GM23248 (cell line): ENCODE measurements at places on chromosomes 2 and 18. TPM values are rescaled to one million over a fixed set of nuclear protein-coding genes. Genes with fewer than 3 reads are reported as not detected.
A peak's percentile ranks its signal among the peaks of the same experiment; 100 is the strongest.

- DNase-seq, result no peak
Observed at GRCh38 chr18:78724214-78724914, 255.3 kb upstream of the SALL3 start.

DNA sequence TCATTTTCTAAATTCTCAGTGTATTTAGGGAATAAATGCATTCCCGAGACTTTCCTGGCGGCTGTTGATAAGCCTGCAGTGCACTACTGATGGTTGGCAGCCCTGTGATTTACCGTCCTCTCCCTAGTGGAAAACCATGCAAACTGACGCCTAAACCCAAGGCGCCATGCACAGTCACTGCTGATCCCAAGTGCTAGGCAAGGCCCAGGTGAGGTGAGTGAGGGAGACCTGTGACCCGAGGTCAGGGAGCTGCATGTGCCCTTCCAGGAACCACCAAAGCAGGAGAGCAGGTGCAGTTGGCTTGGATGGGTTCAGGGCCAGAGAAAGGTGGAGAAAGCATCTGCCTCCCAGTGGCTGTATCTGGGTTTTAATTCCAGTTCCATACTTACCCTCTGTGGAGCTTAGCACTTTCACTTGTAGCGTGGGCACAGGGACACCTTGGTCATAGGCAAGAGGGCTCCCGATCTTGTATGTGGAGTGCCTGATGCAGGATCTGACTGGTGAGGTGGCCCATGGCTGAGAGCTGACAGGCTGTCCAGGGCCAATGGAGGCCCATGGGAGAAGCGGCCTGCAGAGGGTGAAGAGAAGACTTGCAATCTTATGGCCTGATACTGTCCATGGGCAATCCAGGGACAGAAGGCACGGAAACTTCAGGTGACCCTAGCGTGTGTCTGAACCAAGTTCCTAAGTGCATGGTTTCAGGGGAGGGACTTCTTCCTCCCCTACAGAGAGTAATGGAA lies 131.3 kb downstream of the SH3RF3 start:
- DNase-seq, result no peak

DNA sequence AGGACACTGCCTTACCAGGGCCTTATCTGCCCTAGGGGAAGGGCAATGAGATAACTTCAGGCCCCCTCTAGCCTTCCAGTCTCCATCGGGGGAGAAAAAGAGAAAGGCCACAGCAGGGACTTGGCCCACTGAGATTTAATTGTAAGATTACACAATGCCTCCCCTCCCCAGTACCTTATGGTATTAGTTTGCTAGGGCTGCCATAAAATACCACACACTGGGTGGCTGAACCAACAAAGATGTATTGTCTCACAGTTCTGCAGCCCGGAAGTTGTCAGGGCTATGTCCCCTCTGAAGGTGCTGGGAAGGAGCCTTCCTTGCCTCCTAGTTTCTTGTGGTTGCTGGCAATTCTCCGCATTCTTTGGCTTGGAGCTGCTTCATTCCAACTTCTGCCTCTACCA lies 34.8 kb upstream of the SPATA3 start:
- no peak for DNase-seq

GRCh38 chr2:192196421-192197194 lies 1.9 kb upstream of the TMEFF2 start:
- DNase-seq, result peak; percentile 10

DNA sequence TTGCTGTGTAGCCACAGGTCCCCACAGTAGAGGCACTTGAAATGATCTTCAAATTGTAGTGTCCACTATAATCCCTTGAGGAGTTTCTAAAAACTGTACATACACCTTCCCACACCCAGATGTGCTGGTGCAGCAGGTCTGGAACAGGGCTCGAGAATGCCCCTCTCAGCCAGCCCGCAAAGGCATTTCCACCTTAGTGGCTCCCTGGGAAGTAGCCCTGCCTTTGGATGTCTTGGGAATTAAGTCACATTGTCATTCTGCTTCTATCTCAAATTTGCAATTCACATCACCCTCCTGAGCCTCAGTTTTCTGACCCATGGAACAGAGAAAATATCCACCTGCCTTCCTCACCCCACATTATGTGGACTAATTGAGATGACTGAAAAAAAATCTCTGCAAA lies 44.3 kb upstream of the TCF7L1 start:
- DNase-seq, result no peak

DNA sequence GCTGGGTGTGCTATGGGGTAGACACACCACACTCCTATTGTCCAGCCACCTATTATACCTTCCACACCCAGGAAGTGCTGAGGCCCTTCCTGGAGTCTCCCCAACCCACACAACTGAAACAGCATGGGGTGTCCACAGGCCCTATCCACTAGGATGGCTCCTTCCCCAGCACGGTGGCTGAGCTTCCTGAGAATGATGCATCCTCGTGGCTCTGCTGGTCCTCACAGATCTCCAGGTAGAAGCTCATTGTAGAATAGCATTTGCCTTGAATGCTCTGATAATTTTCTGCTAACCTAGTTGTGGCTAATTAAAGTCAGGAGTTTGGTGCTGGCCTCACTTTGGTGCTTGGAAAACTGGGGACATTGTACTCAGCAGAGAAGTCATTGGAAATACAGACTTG lies 182.6 kb downstream of the ANKRD30B start:
- no peak for DNase-seq

- no peak for DNase-seq
Observed at GRCh38 chr2:231545105-231545902, 15.1 kb upstream of the NMUR1 start.

GRCh38 chr2:8680822-8681760 lies 765 bp upstream of the ID2 start:
- peak; percentile 98 for DNase-seq

DNA sequence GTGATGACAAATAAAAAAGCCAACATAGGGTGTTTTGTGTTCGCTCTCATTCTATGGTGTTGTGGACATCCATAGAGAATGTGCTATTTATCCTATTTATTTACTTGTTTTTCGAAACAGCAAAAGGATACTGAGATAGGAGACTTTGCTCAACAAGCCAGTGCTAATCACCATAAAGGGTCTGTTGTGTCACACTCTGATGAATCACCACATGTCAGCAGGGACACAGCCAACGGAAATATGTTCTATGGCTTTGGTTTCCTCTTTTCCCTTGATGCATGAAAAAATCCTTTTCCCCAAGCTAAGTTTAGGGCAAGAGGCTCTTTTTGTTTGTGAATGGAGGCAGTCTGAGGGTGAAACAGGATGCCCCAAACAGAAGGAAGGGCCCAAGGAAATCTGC lies 154.3 kb downstream of the RNF152 start:
- peak; percentile 69 for DNase-seq

DNA sequence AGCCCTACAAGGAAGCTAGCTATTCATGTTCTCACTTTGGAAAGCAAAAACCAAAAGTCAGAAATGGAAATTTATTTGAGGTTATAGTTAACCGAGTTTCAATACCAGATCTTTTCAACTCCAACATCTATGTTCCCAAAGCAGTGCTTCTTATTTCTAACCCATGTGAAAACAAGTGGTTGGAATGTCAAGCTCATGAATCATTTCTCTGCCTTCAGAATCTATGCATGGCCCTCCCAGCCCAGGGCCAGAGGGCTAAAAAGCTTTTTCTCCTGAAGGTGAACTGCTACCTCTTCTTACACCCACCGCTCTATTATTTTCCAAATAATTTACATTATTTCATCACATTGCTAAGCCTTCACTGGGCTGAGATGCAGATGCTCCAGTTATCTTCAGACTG lies 158.4 kb downstream of the SP3 start:
- peak; percentile 16 for DNase-seq

- DNase-seq, result peak; percentile 61
Observed at GRCh38 chr2:84972207-84972783, 1.3 kb downstream of the KCMF1 start.

SFT2D3 gene
- total RNA-seq, result 5.7 and 9.4 TPM in 2 replicates

G6PC2 gene
- not detected in 2 replicates for total RNA-seq

NEU4 gene
- not detected in 2 replicates for total RNA-seq

SLC23A3 gene
- 0.13 and 1.2 TPM in 2 replicates for total RNA-seq

SIX3 gene
- total RNA-seq, result not detected in 2 replicates
